HT-29 (cell line): ENCODE measurements at places on chromosomes 7 and 10.

DNA sequence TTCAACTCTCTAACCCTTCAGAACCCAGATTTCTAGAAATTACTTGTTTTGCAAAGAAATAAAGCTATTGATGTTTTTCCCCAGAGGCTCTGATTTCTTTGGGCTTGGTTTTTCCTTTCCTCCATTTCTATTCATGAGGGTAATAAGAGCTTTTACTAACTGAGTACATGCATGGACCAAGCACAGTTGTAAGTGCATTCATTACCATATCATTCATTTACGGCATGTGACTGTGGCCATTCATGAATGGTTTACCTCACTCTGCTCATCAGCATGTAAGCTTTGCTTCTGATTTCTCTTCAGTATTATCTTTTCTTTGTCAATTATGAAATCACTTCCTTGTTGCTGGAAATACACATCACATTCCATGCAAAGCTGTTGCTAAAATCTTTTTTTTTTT, 42.4 kb downstream of the LAMB4 start:
- no peak for DNase-seq

DNA sequence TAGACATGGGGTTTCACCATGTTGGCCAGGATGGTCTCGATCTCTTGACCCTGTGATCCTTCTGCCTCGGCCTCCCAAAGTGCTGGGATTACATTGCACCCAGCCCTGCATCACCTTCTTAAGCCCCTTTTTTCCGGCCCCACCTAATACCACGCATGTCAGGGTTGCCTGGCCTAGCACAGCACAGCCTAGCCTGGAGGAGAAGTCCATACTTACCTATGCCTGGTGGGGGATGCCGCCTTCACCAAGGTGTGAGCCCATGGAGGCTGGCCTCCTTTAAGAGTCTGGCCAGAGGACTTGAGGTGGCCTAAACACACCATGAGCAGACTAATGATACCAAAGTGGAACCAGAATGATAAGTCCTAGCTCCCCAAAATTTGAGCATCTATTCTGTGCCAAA, 22.0 kb upstream of the CUX1 start:
- no peak for DNase-seq

- no peak for DNase-seq
Observed at GRCh38 chr7:114588506-114588905, 173.9 kb downstream of the FOXP2 start.

GRCh38 chr10:75424571-75424970, 6.9 kb upstream of the LRMDA start:
- no peak for DNase-seq

DNA sequence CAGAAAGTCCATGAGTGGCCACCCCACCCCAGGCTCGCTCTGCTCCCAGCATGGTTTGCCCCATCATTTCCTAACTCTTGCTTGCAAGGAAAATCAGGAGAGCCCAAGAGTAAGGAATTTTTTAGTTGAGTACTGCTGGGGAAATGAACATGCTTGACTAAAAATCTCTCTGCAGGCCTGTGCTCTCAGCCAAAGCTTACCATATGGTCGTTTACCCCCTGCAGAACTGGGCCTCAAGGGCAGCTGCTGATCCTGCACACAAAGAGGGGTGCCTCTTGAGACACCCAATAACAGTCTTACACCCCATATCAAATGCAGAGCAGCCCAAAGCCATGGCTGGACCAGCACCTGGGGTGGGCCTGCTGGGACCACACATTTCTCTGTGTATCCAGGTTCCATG, 183.2 kb downstream of the CXCL12 start:
- DNase-seq, result no peak

- DNase-seq, result no peak
Observed at GRCh38 chr7:100685631-100686145, 8.4 kb downstream of the GIGYF1 start.

GRCh38 chr10:132681858-132682755, 103.8 kb downstream of the NKX6-2 start:
- DNase-seq, result no peak

GRCh38 chr7:147151661-147152060, 1035.1 kb downstream of the CNTNAP2 start:
- no peak for DNase-seq

DNA sequence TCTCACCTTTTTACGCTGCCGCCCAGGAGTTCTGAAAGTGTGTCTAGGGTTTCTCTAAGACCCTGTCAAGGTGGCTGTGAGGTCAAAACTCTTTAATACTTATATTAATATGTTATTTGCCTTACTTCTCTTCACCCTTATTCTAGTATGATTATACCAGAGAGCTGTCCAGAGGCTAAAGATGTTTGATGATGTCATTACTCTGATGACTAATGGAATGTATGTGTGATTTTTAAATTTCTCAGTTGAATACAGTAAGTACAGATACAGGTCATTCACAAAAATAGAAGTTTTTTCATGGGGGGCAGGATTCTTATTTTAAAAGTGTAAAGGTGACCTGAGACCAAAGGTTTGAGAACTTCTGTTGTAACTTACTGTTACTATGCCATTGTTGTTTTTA, 150.6 kb upstream of the FOXP2 start:
- no peak for DNase-seq

DNA sequence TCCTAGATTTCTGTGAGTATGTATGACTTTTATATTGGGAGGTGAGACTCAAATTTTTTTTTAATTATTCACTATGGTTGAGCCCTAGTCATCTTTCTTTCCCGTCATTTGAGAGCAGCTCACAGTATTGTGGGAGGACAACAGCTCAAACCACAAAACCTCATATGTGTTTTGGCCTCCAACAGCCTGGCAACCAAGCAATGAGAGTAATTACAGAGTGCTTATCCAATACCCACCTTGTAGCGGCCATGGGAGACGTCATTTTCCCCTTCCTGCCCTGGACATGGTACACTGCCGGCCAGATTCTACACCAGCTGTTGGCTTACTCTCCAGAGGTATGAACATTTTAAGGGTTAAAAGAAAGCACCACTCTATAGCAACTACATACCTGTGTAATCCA, 49.1 kb downstream of the DOCK4 start:
- DNase-seq, result peak; percentile 38

GRCh38 chr7:43758822-43759683, 573 bp downstream of the BLVRA start:
- DNase-seq, result no peak

DNA sequence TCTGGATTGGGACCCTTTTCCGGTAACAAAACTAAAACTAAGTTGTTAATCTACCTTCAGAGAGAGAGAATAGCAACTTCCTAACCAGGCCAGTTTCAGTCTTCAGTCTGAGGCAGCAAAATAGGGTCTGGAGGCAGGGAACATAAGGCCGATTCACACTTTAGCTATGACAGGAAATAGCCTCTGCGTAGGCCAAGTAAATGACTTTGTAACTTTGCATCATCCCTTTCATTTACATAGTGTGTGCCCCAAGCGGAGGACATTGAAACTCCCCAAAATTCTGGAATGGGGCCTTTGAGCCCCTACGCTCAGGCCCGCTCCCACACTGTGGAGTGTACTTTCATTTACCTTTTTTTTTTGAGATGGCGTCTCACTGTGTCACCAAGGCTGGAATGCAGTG, 1.7 kb upstream of the UPP1 start:
- no peak for DNase-seq

DNA sequence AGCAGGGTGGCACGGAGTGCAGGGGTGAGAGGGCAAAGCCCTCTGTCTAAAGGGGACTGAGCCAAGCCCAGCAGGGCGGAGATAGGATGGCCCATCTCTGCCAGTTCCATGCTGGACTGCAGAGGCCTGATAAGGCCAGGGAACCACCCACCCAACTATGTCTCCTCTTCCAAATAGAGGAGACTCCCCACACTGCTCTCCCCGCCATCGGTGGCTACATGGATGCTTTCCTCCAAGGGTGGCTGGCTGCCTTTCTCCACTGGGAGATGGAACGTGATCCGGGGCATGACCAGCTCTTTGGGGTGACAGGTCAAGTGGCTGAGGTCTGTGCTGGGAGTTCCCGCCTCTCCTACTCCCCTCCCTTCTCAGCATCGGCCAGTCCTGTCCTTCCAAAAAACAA, 58.1 kb upstream of the MXI1 start:
- DNase-seq, result no peak

DNA sequence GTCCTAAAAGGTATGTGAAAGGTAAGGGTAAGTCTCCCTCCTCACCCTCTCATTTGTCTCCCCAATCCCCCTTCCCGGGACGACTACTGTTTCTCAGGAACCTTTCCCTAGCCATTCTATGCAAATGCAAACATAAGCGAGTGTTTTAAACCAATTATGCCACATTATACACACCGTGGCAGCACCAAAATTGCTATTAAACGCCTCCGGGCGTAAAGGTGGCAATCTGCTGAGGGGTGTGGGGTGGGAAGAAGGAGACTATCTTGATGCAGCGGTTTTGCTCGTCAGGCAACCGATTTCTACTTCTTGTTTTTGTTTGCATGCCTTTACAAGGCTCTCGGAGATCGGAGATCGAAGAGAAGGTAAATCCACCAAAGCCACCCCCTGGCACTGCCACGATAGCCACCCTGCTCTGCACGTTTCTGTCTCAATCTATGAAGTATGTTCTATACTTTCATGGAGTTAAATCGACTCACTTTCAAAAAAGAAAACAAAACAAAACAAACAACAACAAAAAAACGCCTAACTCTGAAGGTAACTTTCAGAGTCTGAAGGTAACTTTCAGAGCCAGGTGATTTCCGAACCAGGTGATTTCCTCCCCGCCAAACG, 46.0 kb upstream of the CDK1 start:
- DNase-seq, result peak; percentile 71

- DNase-seq, result no peak
Observed at GRCh38 chr10:11742779-11743298, 657 bp downstream of the ECHDC3 start.

- DNase-seq, result no peak
Observed at GRCh38 chr7:106281585-106282318, 3.0 kb downstream of the NAMPT start.

DNA sequence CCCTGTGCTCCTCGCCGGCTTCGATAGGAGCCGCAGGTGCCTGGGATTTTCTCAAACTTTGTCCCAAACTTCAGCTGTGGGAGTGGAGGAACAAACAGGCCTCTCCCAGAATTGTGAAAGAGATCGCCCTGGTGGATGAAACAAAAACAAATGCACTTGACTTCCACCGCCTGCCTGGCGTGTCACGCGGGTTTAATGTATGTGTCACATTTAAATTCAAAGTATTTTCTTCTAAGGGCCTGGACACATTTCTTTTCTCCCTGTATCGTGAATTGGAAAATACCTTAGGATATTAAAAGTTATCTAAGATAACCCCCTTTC, 694 bp upstream of the WASL start:
- DNase-seq, result no peak

GRCh38 chr7:68828575-68828974, 769.7 kb upstream of the AUTS2 start:
- no peak for DNase-seq

DNA sequence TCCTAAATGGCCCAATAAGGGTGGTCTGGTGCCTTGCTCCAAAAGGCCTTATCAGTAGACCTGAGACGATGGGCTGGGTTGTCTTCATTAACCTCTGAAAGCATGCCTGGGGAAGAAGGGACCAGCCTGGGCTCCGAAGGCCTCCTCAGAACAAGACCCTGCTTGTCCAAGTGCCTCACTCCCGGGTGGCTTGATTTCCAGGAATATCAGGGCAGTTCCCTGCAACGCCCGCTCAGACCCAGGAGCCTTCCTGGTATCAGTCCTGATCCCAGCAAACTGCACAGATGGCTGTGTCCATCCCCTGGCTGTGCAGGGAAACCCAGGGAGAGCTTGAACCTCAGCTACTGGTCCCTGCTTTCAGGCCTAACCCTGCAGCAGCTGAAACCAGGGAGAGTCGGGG, 49.9 kb upstream of the CUX1 start:
- DNase-seq, result no peak

GRCh38 chr7:8314566-8314965, 52.6 kb upstream of the ICA1 start:
- no peak for DNase-seq

DNA sequence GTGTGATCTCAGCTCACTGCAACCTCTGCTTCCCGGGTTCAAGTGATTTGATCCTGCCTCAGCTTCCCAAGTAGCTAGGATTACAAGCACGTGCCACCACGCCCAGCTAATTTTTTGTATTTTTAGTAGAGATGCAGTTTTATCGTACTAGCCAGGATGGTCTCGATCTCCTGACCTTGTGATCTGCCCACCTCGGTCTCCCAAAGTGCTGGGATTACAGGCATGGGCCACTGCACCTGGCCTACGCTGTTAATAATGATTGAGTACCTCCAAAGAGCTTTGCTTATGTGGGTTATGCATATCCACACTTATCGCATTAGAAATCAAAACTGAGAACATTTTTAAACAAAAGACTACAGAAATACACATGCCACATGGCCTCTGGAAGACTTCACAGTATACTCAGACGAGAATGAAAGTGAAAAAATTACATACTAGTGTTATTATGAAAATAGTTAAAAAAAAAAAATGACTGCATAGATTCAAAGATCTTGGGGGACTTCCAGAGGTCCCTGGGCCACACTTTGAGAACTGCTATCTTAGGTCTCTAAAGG, 25.4 kb downstream of the RPP38 start:
- no peak for DNase-seq

- DNase-seq, result no peak
Observed at GRCh38 chr10:117411479-117412399, 36.5 kb upstream of the PDZD8 start.

GRCh38 chr10:118753331-118754228, 1.2 kb downstream of the CACUL1 start:
- DNase-seq, result no peak

DNA sequence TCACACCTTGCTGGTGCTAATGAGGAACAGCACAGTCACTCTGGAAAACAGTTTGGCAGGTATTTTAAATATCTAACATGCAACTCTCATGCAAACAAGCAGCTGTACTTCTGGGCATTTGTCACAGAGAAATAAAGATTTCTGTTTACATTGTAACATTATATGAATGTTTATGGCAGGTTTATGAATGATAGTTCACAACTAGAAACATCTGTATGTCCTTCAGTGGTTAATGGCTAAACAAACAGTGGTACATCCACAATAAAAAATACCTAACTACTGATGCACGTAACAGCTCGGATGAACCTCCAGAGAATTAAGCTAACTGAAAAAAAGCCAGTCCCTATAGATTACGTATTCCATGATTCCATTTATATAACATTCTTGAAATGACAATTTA, 109.6 kb downstream of the GPR37 start:
- DNase-seq, result no peak
